Progenitor cell of endocrine pancreas (in vitro differentiated cells): ENCODE measurements at places on chromosomes 2 and 18. TPM values are rescaled to one million over a fixed set of nuclear protein-coding genes. Genes with fewer than 3 reads are reported as not detected.

Gene SPDYA
- 1.6 and 2.0 TPM in 2 replicates for total RNA-seq

- DNase-seq, result no peak
Observed at GRCh38 chr2:170923799-170924198, 5.3 kb upstream of the GORASP2 start.

GRCh38 chr2:63866009-63866709, 24.5 kb downstream of the UGP2 start:
- DNase-seq, result no peak

GRCh38 chr2:156021146-156022040, 311.1 kb downstream of the NR4A2 start:
- no peak for DNase-seq
